ENCODE measurements at places on chromosomes 6 and 20.

DNA sequence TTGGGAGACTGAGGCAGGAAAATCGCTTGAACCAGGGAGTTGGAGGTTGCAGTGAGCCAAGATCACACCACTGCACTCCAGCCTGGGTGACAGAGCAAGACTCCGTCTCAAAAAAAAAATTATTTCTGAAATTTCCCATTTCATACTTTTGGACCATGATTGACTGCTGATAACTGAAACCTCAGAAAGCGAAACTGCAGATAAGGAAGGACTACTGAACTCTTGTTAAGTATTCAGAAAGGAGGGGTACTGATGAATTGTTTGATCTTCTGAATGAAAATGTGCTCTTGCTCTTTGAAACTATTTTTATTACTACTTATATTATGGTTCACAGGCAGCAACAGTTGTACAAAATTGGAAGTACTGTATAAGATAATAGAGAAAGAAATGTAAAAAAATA, 69.0 kb downstream of the HDGFL1 start:
- no peak overlapping the region for H3K4me3 ChIP-seq
- no peak overlapping the region for H3K27ac ChIP-seq
- H3K27me3 ChIP-seq = no peaks in the 10 kb centered on the region

- peaks cover 7% of the 10 kb centered on the region for H3K36me3 ChIP-seq
- peaks cover 20% of the 10 kb centered on the region for H3K27me3 ChIP-seq
- no peaks in the 10 kb centered on the region for H3K4me1 ChIP-seq
- no peak overlapping the region for H3K4me3 ChIP-seq
Observed at GRCh38 chr20:58717278-58718091, 24.9 kb downstream of the NPEPL1 start.

- peak; percentile 65 for DNase-seq
- peaks cover 77% of the 10 kb centered on the region for H3K4me1 ChIP-seq
- H3K4me3 ChIP-seq = peak overlapping the region; percentile 52
- no peaks in the 10 kb centered on the region for H3K27me3 ChIP-seq
- H3K27ac ChIP-seq = peak overlapping the region; percentile 99
- H3K36me3 ChIP-seq = no peaks in the 10 kb centered on the region
Observed at GRCh38 chr6:14754751-14755513, 490.9 kb upstream of the JARID2 start.

GRCh38 chr6:168574699-168575195, 133.8 kb downstream of the SMOC2 start:
- no peaks in the 10 kb centered on the region for H3K4me1 ChIP-seq
- no peaks in the 10 kb centered on the region for H3K36me3 ChIP-seq
- H3K4me3 ChIP-seq = no peak overlapping the region
- DNase-seq = no peak
- H3K27me3 ChIP-seq = peaks cover 4% of the 10 kb centered on the region
- H3K27ac ChIP-seq = no peak overlapping the region

DNA sequence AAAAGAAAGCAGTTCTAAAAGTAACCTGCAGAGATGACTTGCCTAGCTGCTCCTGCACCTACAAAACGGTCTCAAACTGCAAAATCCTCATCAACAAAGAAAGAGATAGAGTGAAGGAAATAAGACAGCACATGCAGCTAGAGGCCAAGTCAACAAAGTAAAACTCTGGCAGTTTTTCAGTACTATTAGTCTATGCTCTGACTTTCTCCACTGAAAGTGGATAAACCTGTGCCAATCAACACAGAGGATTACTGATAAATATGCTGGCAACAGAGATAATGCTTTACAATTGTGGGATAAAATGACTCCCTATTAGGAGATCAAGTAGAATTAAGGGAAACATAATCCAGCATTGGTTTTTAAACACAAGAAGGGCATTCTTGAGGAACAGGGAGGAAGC, 13.4 kb downstream of the KIAA0319 start:
- H3K4me1 ChIP-seq = no peaks in the 10 kb centered on the region
- no peak for DNase-seq
- H3K27me3 ChIP-seq = peaks cover 13% of the 10 kb centered on the region

DNA sequence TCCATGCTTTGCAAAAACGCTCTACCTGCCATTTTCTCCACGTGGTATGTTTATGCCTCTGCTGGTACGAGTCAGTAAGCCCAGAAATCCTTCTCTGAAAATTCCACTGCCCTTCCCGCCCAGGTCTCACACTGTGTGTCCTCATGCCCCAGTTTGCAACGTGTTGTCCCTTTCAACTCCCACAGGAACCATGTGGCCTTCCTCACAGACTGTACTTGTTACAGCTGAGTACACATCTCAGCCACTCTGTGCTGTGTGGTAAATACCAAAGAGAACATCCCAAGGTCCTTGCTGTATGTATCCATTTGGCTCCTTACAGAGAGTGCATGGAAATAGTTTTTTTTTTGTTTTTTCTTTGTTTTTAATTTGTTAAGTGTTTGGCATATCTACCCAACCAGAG, 56.9 kb downstream of the RTN4IP1 start:
- H3K4me1 ChIP-seq = peaks cover 14% of the 10 kb centered on the region
- H3K36me3 ChIP-seq = peaks cover 48% of the 10 kb centered on the region
- DNase-seq = no peak
- no peaks in the 10 kb centered on the region for H3K27me3 ChIP-seq
- no peak overlapping the region for H3K4me3 ChIP-seq
- H3K27ac ChIP-seq = peak overlapping the region; percentile 16

GRCh38 chr20:42611889-42612837, 577.5 kb downstream of the PTPRT start:
- H3K36me3 ChIP-seq = no peaks in the 10 kb centered on the region
- H3K27ac ChIP-seq = no peak overlapping the region
- no peaks in the 10 kb centered on the region for H3K4me1 ChIP-seq
- H3K4me3 ChIP-seq = no peak overlapping the region

GRCh38 chr20:11119573-11119972, 445.8 kb upstream of the JAG1 start:
- H3K36me3 ChIP-seq = no peaks in the 10 kb centered on the region
- no peak overlapping the region for H3K27ac ChIP-seq

- H3K4me1 ChIP-seq = peaks cover 47% of the 10 kb centered on the region
- no peaks in the 10 kb centered on the region for H3K36me3 ChIP-seq
- H3K27ac ChIP-seq = peak overlapping the region; percentile 94
- H3K27me3 ChIP-seq = no peaks in the 10 kb centered on the region
- peak; percentile 63 for DNase-seq
Observed at GRCh38 chr6:41200296-41200900, 551 bp downstream of the TREML2 start.

DNA sequence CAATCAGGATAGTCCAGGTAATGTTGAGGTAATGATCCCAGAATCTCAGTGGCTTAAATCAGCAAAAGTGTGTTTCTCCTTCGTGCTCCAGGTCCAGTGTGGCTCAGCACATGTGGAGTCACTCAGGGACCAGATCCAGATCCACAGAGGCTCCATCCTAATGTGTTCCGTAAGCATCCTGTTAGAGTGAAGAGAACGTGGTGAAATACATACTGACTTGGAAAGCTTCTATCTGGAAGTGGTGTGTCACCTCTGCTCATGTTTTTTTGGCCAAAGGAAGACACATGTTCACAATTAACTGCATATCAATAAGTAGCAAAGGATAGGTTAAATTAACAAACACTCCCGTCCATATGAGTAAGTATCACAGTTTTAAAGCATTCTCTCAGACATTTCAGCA, 26.8 kb upstream of the PREP start:
- H3K27ac ChIP-seq = no peak overlapping the region
- no peaks in the 10 kb centered on the region for H3K36me3 ChIP-seq
- H3K4me3 ChIP-seq = no peak overlapping the region

DNA sequence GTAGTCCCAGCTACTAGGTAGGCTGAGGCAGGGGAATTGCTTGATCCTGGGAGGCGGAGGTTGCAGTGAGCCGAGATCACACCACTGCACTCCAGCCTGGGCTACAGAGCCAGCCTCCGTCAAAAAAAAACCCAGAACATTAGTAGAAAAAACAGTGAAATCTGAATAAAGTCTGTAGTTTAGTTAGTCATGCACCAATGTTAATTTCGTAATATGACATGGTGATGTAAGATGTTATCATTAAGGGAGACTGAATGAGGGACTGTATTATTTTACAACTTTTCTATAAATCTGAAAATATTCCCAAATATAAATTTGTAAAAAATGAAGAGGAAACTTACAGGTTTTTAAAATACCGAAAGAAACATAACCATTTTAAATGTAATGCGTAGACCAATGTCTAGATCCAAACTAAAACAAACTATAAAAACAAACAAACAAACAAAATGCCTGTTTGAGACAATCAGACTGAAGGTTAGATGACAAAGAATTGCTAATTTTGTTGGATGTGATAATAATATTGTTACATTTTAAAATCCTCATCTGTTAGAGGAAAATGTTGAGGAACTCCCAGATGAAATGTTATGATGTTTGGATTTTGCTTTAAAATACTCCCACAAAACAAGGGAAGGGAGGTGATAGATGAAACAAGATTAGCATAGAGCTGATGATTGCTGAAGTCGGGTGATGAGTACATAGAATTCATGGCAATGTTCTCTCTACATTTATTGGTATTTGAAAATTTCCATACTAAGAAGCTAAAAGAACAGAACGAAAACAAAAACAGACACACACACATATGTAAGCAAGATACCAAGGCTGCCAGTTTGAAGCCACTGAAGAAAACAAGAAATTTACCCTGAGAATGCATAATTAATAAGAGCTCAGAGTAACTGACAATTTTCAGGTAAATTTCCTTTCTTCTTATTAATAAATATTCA, 1.8 kb downstream of the GSTA4 start:
- DNase-seq = no peak
- peaks cover 68% of the 10 kb centered on the region for H3K4me1 ChIP-seq
- no peak overlapping the region for H3K27ac ChIP-seq
- H3K27me3 ChIP-seq = peaks cover 7% of the 10 kb centered on the region
- peak overlapping the region; percentile 95 for H3K4me3 ChIP-seq

DNA sequence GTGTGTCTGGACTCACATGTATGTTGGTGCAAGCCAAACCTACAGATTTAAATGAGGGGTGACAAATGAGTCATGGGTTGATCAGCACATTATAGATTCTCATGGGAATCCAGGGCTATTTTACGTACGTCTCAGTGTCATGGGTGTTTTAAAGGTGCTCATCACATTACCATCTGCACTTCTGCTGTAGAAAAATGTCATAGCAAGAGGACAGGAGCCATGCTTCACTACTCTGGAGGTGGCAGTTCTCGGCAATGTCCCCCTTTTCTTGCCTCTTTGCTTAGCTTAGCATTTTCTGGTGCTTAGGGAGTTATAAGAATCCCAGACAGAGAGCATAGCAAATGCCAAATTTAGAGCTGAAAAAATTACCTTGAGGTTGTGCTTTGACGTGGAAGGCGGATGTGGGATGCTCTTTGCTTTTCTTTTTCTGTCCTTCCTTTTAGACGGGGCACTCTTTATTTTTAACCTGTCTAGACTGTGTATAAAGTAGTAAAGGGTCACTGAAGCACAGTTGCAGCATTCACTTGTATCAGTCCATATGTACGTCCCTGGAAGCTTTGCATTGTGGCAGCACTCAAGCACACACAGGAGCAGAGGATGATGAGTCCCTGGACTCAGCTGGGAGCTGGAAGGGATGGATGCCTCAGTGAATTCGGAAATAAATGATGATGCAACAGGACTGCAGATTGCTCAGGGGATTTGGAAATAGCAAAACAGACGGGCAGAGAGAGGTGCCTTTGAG, 139.7 kb downstream of the SYNDIG1 start:
- no peak overlapping the region for H3K4me3 ChIP-seq
- H3K27me3 ChIP-seq = peaks cover 7% of the 10 kb centered on the region
- H3K27ac ChIP-seq = no peak overlapping the region
- H3K4me1 ChIP-seq = no peaks in the 10 kb centered on the region

DNA sequence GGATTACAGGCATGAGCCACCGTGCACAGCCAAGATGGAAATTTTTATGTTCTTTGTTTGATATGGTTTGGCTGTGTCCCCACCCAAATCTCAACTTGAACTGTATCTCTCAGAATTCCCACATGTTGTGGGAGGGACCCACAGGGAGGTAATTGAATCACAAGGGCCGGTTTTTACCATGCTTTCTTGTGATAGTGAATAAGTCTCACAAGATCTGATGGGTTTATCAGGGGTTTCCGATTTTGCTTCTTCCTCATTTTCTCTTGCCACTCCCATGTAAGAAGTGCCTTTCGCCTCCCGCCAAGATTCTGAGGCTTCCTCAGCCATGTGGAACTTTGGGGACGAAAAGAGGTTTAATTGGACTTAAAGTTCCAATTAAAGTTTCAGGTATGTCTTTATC, 14.6 kb downstream of the EEF1A1 start:
- no peaks in the 10 kb centered on the region for H3K27me3 ChIP-seq
- H3K27ac ChIP-seq = peak overlapping the region; percentile 64

DNA sequence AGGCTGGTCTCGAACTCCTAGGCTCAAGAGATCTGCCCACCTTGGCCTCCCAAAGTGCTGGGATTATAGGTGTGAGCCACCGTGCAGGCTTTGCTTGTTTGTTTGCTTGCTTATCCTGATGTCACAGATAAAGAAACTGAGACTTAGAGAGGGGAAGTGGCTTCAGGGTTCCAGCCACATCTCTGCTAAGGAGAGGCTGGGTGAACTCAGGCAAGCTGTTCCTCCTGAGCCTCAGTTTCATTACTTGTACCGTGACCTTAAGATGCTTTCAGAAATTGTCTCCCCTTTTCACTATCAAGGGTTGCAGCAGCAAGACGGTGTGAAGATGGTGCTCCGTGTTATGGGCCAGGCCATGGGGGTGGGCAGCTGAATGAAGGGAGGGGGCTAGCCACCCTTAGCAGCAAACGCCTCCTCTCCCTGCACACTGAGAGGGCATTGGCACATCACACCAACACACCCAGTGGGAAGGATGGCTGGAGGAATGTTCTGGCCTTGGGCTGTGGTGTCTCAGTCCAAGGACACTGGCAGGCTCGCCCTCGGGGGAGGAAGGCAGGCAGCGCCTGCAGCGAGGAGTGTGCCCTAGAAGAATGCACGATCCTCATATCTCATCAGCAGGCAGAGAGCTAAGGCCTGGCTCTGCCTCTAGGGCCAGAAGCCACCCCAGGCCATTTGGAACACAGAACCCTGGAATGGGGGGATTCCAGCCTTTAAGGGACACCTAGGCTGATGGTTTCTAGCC, 48.2 kb upstream of the TLDC2 start:
- no peaks in the 10 kb centered on the region for H3K27me3 ChIP-seq
- no peak overlapping the region for H3K27ac ChIP-seq
- no peak overlapping the region for H3K4me3 ChIP-seq

GRCh38 chr6:155274106-155274505, 10.3 kb downstream of the CLDN20 start:
- no peaks in the 10 kb centered on the region for H3K27me3 ChIP-seq
- no peak for DNase-seq
- H3K4me3 ChIP-seq = no peak overlapping the region
- H3K4me1 ChIP-seq = peaks cover 26% of the 10 kb centered on the region
- peaks cover 73% of the 10 kb centered on the region for H3K36me3 ChIP-seq
- H3K27ac ChIP-seq = no peak overlapping the region

Measured in activated T-cell treated with anti-CD3 and anti-CD28 coated beads, Interleukin-2, amount 50 U/mL, for 24 hours (primary cell).